CD4-positive, alpha-beta T cell treated with Interleukin-6 at 100 ng/mL for 8 hours (primary cell): ENCODE measurements at places on chromosomes 2 and 18.

GRCh38 chr2:175742367-175742766 lies 259.7 kb downstream of the LNPK start:
- no peak for DNase-seq

DNA sequence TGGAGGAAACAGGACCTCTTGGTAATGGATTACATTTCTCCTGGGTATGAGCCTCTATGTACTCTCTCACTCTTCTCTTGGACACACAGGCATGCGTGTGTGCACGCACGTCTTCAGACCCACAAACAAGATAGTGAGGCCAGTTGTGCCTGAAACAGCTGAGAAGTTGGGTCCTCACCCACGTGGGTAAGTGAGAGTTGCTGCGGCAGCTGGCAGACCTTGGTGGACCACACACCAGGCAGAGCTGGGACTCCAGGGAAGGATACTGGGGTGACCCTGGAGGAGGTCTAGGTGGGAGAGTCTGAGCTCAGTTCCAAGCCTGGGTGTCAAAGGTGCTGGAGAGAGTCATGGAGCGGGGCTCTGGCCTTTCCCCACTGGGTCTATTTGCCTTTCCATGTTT lies 194.3 kb downstream of the HAUS1 start:
- no peak for DNase-seq

GRCh38 chr18:10264260-10264659 lies 190.2 kb upstream of the APCDD1 start:
- no peak for DNase-seq

DNA sequence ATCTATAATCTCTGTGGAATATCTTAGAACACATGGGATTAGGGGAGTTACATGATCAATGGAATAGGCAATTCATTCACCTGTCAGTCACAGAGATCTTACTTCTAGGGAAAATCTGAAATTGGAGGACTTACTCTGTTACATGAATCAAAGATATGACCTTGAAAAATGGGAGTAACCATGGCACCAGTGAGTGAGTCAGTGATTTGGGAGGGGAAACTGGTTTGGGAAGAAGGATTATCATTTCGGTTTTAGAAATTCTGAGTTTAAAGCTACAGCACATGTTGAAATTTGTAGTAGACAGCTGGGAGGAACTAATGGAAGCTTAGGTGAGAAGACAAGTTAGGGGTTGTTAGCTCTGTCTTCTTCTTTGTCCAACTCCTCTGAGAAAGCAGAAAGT lies 153.7 kb downstream of the CAMKMT start:
- DNase-seq = no peak

DNA sequence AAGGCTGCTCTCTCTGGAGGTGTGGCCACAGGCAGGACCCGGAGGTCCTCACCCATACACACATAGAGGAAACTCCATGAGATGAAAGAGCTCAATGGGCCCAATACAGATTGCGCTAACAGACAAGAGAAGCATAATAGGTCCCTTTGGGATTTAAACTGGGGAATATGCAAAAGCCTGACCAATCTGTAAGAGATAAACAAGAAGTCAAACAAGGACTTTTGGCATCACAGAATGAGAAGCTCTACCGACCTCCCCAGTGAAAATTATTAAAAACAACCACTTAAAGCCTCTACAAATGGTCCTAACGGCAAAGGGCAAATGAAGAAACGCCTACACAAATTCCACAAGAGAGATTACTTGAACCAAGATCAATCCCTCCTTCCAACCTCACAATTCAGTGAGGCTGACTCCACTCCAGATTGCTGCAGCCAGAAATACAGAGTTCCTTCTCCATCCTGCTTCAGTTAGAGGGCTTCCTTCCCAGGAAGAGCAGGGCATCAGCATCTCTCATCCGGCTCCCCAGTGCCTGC lies 10.8 kb downstream of the IWS1 start:
- DNase-seq = no peak

DNA sequence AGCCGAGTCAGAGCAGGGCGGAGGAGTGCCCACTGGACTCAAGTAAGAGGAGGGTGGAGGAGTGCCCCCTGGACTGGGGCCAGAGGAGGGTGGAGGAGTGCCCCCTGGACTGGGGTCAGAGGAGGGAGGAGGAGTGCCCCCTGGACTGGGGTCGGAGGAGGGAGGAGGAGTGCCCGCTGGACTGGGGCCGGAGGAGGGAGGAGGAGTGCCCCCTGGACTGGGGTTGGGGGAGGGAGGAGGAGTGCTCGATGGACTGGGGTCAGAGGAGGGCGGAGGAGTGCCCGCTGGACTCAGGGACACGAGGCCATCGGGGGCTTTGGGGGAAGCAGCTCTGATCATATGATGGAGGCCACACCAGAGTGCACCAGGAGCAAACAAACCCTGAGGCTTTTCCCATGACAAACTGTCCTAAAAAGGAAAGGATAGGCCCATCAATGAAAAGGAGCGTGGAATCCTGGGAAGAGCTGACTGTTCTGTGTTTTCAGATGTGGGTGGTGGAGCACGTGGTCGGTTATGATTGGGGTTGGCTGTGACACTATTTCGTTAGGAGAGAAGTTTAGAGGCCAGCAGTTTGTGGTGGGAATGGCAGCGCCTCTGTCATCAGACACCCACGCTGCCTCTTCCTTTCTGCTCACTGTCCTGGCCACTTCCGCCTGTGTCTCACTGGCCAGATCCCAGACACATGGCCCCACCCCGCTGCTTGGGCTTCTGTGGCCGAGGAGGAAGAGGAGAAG lies 24.5 kb upstream of the HPCAL1 start:
- no peak for DNase-seq

DNA sequence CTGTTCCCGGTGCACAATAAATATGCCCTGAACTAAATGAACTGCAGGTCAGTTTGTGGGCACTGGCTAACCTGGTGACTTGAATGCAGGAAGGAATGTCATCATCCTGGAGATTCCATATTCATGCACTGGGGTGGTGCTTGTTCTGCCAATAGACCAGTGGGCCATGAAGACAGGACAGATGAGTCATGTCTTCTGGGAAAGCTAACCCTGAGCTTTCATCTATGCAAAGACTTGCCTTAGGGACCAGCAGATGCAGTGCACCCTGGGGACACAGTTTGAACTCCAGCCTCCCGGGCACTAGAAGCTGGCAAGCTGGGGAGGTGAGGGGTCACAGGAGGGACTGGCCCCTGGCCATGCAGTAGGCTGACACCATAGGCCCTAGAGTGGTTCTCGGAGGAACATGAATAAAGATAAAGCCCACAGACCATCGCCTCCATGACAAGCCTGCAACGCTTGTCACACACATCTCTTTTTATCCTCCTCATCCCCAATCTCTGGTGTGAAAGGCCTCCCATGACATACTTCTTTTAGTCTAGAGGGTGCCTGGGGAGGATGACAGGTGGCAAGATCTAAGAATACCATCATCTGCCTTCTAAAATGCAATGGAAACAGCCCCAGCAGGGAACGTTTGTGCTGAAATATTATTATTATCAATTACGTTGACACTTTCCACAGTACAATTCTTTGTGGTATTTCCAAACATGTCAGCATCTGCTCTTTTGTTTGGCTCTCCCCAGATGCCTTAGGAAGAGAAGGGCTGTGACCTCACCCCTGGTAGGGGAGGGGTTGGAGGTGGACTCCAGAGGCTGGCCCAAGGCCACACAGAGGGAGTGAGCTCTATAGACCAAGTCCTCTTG lies 267.4 kb upstream of the RAB6C start:
- DNase-seq = no peak

DNA sequence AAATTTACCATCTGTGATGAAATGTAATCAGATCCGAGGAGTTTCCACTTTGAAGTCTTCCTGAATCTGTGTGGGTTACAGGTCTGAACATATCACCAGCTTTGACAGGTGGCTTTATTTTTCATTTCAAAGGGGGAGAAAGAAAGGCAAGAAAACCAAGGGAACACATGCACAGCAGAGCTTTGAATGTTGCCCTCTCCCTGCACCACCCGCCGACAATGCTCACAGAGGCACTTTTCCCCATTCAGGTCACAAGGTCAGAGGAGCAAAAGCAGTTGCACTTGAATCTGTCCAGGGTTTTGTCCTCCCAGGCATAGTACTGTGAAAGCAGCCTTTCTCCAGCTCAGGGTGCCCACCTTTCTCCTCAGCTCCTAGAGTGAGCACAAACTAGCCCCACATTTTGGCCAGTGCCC lies 130.2 kb downstream of the OSR1 start:
- no peak for DNase-seq

- no peak for DNase-seq
Observed at GRCh38 chr2:23694058-23695045, 232.6 kb downstream of the ATAD2B start.

DNA sequence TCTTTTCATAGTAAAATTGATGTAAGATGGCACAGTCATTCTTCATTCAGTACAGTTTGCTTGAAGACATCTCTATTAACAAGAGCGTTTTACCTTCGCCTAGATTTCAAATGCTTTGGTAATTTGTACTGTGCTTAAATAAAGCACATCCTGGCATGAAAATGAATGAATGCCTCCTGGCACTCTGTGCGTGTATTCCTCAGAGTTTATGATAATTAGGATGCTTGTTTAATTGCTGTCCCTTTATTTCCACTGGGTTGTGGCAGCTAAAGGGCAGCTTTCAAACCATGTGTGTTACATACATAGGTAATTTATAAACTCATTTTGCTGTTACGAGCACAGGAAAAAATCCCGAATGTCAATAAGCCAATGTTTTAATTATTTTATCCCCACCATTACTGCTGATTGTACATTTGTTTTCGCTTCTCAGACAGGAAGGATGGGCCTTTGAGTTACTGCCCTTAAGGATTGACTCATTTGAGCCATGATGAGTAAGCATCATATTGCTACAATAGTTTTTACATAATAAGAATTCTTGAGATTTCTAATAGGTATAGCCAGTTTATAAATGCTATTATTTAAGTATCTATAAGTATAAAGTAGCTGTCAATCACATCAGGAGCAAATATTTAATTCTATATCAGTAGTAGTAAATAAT lies 516.5 kb downstream of the XIRP2 start:
- no peak for DNase-seq

GRCh38 chr18:55432307-55433040 lies 155.5 kb downstream of the TCF4 start:
- no peak for DNase-seq

DNA sequence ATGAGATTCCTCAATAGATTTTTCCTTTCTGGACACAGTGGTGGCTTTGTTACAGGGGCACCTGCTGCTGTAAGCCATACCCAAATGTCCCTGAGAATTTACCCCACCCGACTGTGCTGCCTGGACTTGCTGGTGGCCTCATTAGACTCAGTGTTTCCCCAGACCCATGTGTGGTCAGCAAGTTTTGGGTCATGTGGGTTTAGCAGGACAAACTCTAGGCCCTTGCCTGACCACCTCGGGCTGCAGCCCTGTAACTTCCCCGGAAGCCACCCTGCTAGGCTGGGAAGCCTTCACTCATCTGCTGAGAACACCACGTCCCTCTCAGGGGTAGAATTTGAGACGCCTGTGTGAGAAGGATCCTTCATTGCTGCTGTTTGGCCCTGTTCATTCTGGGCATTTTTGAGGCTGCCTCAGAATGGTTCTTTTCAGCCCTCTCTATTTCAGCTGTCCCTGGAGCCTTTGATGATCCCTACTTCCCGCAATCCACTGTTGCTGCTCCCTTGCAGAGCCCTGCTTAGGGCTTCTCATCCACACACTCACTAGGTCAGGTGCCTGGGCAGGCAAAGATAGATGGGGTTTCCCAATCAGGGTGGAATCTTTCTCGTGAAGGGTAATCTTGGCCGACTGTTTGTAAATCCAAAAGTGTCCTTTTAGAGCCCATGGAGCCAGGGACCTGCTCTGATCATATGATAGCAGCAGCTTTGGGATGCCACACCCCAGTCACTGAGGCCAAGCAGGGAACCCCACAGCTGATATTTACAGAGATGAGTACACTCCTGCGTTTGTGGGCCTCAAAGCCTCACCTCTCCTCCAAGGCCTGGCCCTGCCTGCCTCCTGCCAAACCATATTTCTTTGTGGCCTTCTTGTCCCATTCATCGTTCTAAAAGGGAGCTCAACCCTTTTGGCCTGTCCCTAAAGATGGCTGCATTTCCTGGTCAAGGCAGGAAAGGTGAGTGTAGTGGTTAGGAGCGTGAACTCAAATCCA lies 6.7 kb downstream of the EHD3 start:
- DNase-seq = no peak

GRCh38 chr18:41973983-41974382 lies 18.9 kb downstream of the PIK3C3 start:
- no peak for DNase-seq

GRCh38 chr2:36362291-36362690 lies 6.7 kb downstream of the CRIM1 start:
- no peak for DNase-seq

DNA sequence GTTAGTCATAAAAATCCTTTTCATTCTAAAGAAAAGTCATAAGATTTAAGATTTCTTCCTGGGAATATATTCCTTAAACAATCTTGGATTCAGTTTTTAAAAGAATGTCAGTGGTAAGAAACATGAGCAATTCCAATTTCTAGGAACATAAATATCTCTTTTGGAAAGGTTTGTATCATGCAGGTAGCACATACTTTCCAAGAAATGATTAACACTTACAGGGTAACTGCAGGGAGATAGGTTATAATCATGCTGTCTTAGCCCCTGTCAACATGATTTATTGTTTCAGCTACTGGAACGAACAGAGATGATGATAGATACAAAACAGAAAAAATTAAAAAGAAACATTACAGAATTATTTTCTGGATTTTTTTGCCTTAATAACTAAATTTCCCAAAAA lies 1537.7 kb downstream of the LRP1B start:
- no peak for DNase-seq

- DNase-seq = peak; percentile 13
Observed at GRCh38 chr2:61493523-61493942, 22.6 kb upstream of the USP34 start.

DNA sequence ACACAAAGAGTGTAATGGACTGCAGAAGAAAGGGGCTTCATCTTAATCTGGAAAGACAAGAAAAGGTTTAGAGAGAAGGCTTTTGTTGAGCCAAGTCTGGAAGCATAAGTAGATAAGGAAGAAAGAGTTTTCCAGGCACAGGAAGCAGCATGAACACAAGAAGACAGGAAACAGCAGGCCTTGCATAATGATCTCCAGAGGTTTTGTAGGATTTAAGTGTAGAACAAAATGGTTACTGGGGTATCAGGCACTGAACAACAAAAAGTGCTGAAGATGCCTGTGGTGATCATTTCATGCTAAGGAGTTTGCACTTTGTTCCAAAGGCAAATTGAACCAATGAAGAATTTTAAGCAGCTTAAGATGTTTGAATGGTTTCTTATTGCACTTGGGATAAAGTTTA lies 281.6 kb upstream of the TANK start:
- DNase-seq = no peak

DNA sequence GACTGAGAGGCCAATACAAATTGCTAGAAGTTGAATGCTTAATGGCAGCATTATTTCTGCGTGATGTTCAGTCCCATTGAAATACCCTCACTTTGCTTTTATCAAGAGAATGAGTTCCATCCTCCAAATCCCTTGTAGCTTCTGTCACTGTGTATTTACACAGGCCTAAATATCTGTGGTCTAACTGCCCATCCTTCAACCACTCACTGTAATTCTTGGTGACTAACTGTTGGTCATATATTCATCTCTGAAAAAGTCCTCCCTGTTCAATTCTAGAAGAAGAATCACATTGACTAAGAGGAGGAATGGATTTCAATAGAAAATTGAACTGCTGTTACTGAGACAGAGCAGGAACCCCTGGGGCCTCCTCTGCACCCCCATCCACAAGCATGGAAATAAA lies 74.2 kb upstream of the L3MBTL4 start:
- no peak for DNase-seq

GRCh38 chr18:8365528-8365927 lies 243.7 kb upstream of the RAB12 start:
- no peak for DNase-seq

- no peak for DNase-seq
Observed at GRCh38 chr2:133591164-133591563, 22.9 kb upstream of the NCKAP5 start.

- no peak for DNase-seq
Observed at GRCh38 chr2:214774108-214774507, 35.4 kb downstream of the BARD1 start.
